ENCODE measurements at places on chromosomes 13 and 19.
A peak's percentile ranks its signal among the peaks of the same experiment; 100 is the strongest.

GRCh38 chr19:11041966-11042627, 47.2 kb upstream of the LDLR start:
- DNase-seq = no peak

GRCh38 chr19:38733493-38734175, 10.6 kb downstream of the CAPN12 start:
- no peak for DNase-seq

DNA sequence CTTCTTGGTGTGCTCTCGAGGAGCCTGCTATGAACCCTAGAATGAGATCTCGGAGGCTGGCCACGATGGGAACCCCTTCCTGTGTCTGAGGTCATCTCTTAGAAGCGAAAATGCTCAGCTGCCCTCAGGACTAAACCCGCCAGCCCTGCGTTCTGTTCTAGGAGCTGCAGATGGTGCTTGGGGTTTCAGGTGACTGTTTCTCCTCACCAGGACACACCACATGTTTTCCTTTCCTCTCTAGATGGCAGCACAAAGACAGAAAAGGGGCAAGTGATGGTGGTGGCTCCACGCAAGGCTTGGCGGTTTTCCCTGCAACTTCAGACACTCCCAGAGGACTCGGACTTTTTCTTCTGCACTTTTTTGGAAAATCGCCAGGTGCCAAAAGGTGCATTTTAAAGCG, 60.1 kb downstream of the RNASEH2B start:
- no peak for DNase-seq

DNA sequence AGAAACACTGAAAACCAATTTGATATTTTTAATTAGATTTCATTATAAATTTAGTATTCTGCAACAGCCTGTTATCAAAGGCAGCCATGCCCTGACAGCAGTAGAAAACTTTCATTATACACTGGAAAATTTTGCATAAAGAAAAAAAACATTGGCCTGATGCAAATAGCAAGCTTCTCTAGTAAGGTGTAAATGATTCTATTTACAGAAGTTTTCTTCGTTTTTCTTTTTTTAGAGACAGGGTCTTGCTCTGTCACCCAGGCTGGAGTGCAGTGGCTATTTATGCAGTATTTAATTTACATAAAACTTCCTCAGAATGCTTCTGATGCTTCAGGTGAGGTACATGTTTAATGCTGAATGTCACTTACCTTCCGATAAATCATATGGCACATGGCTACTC, 67.0 kb downstream of the ABCC4 start:
- DNase-seq = no peak

GRCh38 chr19:6267552-6268381, 12.0 kb downstream of the MLLT1 start:
- DNase-seq = no peak

DNA sequence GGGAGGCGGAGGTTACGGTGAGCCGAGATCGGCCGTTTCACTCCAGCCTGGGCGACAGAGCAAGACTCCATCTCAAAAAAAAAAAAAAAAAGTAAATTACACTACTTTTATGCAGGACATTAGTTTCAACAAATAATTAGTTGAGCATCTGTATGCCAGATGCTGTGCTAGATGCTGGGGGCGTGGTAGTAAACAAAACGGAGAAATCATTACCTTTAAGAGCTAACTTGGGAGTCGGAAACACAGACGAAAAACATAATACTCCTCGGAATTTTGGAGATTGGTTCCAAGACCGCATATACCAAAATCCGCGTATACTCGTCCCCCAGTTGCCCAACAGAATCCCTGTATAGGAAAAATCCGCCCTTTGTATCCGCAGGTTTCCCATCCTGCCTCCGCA, 1.3 kb upstream of the DUS3L start:
- DNase-seq = peak; percentile 28

GRCh38 chr13:103018556-103018955, 47.7 kb downstream of the SLC10A2 start:
- DNase-seq = no peak

DNA sequence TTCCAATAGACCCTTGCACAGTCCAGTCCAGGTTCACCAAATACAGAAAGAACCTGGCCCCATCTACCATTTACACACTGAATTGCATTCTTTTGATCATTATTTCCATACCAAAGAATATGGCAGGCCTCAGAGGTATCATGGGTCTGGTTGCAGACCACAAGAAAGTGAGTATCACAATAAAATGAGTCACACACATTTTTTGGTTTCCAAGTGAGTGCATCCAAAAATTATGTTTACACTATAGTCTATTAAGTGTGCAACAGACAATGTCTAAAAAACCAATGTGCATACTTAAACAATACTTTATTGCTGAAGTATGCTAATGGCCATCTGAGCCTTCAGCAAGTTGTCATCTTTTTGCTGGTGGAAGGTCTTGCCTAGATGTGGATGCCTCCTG, 105.3 kb downstream of the SPACA7 start:
- no peak for DNase-seq

DNA sequence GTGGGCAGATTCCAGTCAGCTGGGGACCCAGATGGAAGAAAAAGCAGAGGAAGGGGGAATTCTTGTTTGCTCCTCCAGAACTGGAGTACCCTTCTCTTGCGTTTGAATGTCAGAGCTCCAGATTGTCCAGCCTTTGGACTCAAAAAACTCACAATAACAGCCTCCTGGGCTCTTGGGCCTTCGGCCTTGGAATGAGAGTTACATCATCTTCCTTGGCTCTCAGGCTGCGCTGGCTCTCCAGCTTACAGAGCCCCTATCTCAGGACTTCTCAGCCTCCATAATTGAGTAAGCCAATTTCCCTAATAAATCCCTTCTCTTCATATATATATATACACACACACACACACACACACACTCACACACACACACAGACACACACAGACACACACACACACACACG, 1215.7 kb upstream of the SLC10A2 start:
- DNase-seq = no peak

GRCh38 chr19:53772943-53773342, 51.2 kb downstream of the NLRP12 start:
- peak; percentile 49 for DNase-seq

GRCh38 chr19:12199757-12200419, 37.0 kb downstream of the ZNF136 start:
- DNase-seq = no peak

DNA sequence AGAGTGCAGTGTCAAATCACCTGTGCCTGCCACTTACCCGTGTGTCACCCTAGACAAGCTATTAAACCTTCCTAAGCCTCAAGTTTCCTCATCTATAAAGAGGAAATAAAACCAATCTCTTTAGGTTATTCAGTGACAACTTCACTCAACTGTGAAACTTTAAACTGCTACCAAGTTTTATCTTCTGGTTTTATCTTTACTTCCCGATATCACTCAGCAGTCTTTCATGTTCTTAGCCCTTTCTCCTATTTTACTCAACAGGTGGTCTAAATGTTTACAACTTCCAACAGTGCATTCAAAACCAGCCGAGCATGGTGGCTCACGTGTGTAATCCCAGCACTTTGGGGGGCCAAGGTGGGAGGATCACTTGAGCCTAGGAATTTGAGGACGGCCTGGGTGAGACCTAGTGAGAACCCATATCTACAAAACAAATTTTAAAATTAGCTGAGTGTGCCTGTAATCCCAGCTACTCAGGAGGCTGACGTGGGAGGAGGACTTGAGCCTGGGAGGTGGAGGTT, 59.6 kb downstream of the GPALPP1 start:
- no peak for DNase-seq

Data from CD4-positive, alpha-beta T cell (primary cell).